Breast epithelium (tissue), 4 donors: ENCODE measurements at places on chromosomes 6 and 20.

- H3K27ac ChIP-seq, result no peak overlapping the region
- H3K36me3 ChIP-seq, result no peaks in the 10 kb centered on the region
- no peaks in the 10 kb centered on the region for H3K4me1 ChIP-seq
Measured at GRCh38 chr6:35717449-35718374, 19.1 kb upstream of the ARMC12 start.

DNA sequence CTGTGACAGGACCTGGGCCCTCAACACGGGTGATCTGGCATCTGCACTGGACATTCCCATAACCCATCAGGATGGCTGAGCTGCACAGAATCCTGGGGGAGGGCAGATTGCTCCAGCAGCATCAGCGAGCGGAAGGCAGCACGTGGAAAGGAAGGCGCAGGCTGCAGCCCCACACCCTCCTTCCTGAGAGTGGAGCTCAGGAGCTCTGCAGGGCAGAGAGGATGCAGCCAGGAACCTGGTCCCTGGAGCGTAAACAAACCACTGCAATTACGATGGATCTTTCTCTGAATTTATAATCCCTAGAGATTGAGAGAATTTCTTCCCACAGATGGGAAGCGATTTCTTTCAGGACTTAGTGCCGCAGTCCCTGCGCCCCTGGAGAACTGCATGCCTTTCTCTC lies 39.7 kb upstream of the EMILIN3 start:
- H3K4me3 ChIP-seq, result no peak overlapping the region
- DNase-seq, result no peak
- no peak overlapping the region for H3K27ac ChIP-seq
- peaks cover 8% of the 10 kb centered on the region for H3K4me1 ChIP-seq
- peaks cover 14% of the 10 kb centered on the region for H3K36me3 ChIP-seq

DNA sequence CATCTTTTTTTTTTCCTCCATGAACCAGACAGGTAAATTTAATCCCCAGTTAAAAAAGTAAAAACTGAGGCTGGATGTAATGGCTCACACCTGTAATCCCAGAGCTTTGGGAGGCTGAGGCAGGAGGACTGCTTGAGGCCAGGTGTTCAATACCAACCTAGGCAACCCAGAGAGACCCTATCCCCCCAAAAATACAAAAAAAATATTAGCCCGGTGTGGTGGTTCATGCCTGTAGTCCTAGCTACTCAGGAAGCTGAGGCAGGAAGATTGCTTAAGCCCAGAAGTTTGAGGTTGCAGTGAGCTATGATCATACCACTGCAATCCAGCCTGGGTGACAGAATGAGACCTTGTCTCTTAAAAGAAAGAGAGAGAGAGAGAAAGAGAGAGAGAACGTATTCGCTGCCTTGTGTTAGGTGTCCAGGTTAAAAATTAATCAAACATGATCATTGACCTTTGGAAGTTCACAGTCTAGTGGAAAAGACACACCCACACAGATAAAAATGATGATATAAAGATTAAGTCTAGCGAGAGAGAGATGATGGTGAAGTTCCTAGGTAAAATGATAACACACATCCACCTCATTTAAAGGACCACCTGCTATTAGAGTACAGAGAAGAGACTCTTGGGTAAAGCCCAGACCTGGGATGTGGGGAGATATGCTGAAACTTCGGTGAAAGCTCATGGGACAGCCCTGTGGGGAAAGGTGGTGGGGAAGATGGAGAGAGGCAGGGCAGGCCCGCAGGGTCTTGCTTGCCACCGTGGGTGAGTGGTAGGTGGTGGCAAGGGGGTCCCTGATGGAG lies 4.8 kb upstream of the NHSL1 start:
- no peaks in the 10 kb centered on the region for H3K36me3 ChIP-seq
- no peak overlapping the region for H3K27ac ChIP-seq
- H3K4me3 ChIP-seq, result no peak overlapping the region
- H3K27me3 ChIP-seq, result no peaks in the 10 kb centered on the region

DNA sequence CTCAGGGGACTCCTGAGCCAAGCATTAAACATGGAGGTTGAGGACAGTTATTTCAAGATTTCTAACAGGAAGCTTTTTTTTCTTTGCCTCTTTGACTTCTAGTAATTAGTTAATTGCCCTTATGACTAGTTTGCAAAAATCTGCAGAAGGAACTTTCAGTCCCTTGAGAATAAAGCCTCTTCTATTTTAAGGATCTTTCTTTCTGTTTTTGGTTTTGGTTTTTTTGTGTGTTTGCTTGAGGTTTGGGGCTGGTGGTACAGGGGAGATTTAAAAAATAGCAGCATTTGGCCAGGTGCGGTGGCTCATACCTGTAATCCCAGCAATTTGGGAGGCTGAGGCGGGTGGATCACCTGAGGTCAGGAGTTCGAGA lies 259.3 kb downstream of the BMP7 start:
- no peak for DNase-seq
- H3K36me3 ChIP-seq, result no peaks in the 10 kb centered on the region
- H3K4me3 ChIP-seq, result no peak overlapping the region
- peaks cover 18% of the 10 kb centered on the region for H3K27me3 ChIP-seq
- H3K4me1 ChIP-seq, result no peaks in the 10 kb centered on the region
- no peak overlapping the region for H3K27ac ChIP-seq
